ENCODE measurements at places on chromosomes 12 and 14.

- H3K36me3 ChIP-seq: peaks cover 25% of the 10 kb centered on the region
- H3K4me3 ChIP-seq: no peak overlapping the region
- H3K4me1 ChIP-seq: no peaks in the 10 kb centered on the region
These were observed 56.5 kb downstream of the KDM2B start for GRCh38 chr12:121524196-121524916.

DNA sequence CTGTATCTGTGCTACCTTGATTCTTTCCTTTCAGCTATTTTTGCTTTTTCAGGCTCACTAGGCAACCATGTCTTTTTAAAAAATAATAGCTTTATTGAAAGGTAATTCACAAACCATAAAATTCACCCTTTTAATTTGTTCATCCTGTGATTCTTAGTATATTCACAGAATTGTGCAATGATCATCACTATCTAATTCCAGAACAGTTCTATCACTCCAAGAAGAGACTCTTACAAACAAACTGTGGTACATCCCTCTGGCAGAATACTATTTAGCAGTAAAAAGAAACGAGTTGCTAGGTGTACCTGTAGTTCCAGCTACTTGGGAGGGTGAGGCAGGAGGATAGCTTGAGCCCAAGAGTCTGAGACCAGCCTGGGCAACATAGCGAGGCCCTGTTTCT, 14.8 kb downstream of the CREBL2 start:
- no peak overlapping the region for H3K4me3 ChIP-seq
- H3K36me3 ChIP-seq: no peaks in the 10 kb centered on the region
- no peak overlapping the region for H3K27ac ChIP-seq
- H3K4me1 ChIP-seq: peaks cover 98% of the 10 kb centered on the region
- DNase-seq: no peak
- H3K27me3 ChIP-seq: no peaks in the 10 kb centered on the region

- no peak for DNase-seq
- H3K4me1 ChIP-seq: no peaks in the 10 kb centered on the region
- no peaks in the 10 kb centered on the region for H3K36me3 ChIP-seq
These were observed 716.0 kb downstream of the LRFN5 start for GRCh38 chr14:42322531-42323284.

GRCh38 chr12:25699454-25699853, 146.4 kb upstream of the LMNTD1 start:
- DNase-seq: no peak
- H3K27me3 ChIP-seq: no peaks in the 10 kb centered on the region
- H3K27ac ChIP-seq: no peak overlapping the region
- H3K36me3 ChIP-seq: no peaks in the 10 kb centered on the region
- H3K4me1 ChIP-seq: no peaks in the 10 kb centered on the region

- no peak overlapping the region for H3K27ac ChIP-seq
- no peaks in the 10 kb centered on the region for H3K27me3 ChIP-seq
- no peak for DNase-seq
- no peaks in the 10 kb centered on the region for H3K36me3 ChIP-seq
- H3K4me1 ChIP-seq: no peaks in the 10 kb centered on the region
These were observed 74.9 kb upstream of the CPM start for GRCh38 chr12:69007855-69008351.

GRCh38 chr14:71590131-71590530, 342.1 kb upstream of the RGS6 start:
- peaks cover 34% of the 10 kb centered on the region for H3K4me1 ChIP-seq
- no peaks in the 10 kb centered on the region for H3K36me3 ChIP-seq
- H3K4me3 ChIP-seq: no peak overlapping the region
- H3K27me3 ChIP-seq: no peaks in the 10 kb centered on the region

GRCh38 chr12:51011955-51012354, 14.2 kb downstream of the SLC11A2 start:
- peaks cover 6% of the 10 kb centered on the region for H3K36me3 ChIP-seq
- H3K27ac ChIP-seq: no peak overlapping the region
- no peak for DNase-seq
- H3K4me1 ChIP-seq: peaks cover 27% of the 10 kb centered on the region
- no peak overlapping the region for H3K4me3 ChIP-seq

- H3K4me3 ChIP-seq: no peak overlapping the region
- H3K27me3 ChIP-seq: no peaks in the 10 kb centered on the region
- H3K27ac ChIP-seq: no peak overlapping the region
- DNase-seq: no peak
These were observed 22.6 kb downstream of the CBX5 start for GRCh38 chr12:54257332-54257731.

Measured in CD4-positive, alpha-beta memory T cell (primary cell).